ENCODE measurements at places on chromosomes 7 and 10.

- no peak for DNase-seq
Observed at GRCh38 chr7:90242369-90243168, 2.4 kb upstream of the CFAP69 start.

- DNase-seq, result no peak
Observed at GRCh38 chr10:89079961-89080360, 89.4 kb downstream of the FAS start.

DNA sequence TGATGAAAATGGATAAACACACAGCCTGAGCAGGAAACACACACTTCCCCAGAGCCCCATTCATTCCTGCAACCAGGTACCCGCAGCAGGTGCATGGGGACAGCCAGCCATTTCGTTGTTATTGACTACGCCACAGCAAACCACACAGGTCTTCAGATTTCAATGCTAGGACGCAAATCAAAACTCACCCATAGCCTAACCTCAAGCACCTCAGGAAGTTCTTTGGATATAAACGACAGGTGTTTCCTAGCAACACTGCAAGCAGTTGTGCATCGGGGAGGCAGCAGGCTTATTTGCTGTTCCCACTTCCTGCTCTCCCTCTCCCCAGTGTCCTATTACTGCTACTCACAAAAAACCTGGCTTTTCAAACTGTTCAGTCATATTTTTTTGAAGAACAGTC, 176.5 kb upstream of the FRMD4A start:
- no peak for DNase-seq

- DNase-seq, result no peak
Observed at GRCh38 chr7:41861642-41862041, 158.8 kb upstream of the INHBA start.

GRCh38 chr7:149720372-149721083, 52.9 kb downstream of the ZNF467 start:
- peak; percentile 84 for DNase-seq

GRCh38 chr7:140142031-140142430, 34.8 kb downstream of the KDM7A start:
- DNase-seq, result no peak

DNA sequence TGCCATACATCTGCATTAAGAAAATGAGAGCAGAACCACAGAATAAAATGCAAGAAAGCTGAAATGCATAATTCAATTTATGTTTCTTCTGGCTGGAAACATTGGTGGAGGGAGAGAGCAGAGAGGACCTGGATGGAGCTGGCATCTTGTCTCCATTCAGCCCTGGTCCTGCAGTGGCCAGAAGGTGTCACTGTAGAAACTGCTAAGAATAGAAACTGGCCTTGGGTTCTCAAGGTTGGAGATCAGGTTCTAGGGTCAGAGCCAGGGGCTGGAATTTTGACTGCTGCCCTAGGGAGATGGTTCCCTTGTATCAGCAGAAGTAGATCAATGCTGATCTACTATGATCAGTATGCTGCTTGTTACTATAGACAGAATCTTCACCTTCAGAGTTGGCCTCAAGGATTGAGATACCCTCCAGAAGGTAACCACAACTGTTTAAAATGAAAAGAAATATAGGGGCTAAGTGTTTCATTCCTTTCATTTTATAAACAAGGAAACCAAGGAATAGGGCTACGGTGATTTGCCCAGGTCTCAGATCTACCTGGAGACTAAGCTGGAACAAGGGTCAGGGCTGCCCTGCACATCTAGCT, 13.1 kb downstream of the TAS2R41 start:
- no peak for DNase-seq

- DNase-seq, result no peak
Observed at GRCh38 chr10:116690356-116691322, 51.7 kb downstream of the HSPA12A start.

- DNase-seq, result no peak
Observed at GRCh38 chr10:62850646-62851045, 34.5 kb upstream of the EGR2 start.

- no peak for DNase-seq
Observed at GRCh38 chr7:86720306-86720705, 76.6 kb downstream of the GRM3 start.

DNA sequence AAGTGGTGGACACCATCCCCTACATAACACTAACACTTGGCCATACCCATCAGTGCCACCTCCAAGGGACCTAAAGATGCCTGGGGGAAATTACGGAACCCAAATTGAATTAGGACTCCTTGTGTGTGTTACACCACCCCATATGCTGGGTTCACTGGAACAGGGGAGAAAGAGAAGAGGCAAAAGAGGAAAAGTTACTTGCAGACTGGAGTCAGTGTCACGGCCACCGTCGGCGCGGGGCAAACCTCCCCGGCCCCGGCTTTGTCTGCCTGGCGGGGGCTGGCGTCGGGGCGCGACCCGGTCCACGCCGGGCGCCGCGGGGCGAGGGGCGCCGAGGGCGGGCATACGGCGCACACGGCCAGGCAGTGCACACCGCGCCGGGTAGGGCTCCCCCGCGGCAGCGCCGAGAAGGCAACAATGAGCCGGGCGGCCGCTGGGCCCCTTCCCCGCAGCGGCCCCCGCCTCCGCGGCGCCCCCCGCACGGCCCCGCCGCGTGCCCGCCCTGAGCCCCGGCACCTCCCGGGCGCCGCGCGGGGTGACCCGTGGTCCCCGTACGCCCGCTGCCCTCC, 171.1 kb downstream of the FAM107B start:
- no peak for DNase-seq

All from DMS 273 treated with DMSO at 0.1 percent for 48 hours (cell line).